ENCODE measurements at places on chromosomes 16 and 17.

- H3K27ac ChIP-seq, result peak within 1 kb of the TSS; percentile 25
- H3K4me1 ChIP-seq, result no peaks in the 10 kb centered on the region
- no peak for DNase-seq
- no peaks in the 10 kb centered on the region for H3K36me3 ChIP-seq
- no peak within 1 kb of the TSS for H3K4me3 ChIP-seq
These were observed at the start of gene C16orf89 for GRCh38 chr16:5065813-5066212. Gene C16orf89, minus strand, starts transcription at chr16:5065956. Its CDS starts 48 bp downstream, at chr16:5065908.

DNA sequence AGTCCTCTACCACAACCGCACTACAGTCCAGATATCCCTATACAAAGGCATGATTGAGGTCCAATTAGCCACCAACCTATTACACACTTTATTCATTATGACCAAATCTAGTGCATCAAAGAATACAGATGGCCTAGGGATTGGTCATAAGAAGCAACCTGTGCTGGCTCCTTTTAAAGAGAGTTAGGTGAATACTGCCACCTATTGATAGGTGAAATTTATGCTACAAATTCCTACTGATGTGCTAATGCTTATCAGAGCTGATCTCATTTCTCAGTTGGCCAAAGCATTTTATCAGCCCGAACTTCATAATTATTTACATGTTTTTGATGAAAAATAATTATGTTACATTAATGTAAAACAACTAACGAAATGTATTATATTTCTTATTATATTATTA lies 166.3 kb downstream of the ANKFN1 start:
- H3K4me3 ChIP-seq, result no peak overlapping the region

DNA sequence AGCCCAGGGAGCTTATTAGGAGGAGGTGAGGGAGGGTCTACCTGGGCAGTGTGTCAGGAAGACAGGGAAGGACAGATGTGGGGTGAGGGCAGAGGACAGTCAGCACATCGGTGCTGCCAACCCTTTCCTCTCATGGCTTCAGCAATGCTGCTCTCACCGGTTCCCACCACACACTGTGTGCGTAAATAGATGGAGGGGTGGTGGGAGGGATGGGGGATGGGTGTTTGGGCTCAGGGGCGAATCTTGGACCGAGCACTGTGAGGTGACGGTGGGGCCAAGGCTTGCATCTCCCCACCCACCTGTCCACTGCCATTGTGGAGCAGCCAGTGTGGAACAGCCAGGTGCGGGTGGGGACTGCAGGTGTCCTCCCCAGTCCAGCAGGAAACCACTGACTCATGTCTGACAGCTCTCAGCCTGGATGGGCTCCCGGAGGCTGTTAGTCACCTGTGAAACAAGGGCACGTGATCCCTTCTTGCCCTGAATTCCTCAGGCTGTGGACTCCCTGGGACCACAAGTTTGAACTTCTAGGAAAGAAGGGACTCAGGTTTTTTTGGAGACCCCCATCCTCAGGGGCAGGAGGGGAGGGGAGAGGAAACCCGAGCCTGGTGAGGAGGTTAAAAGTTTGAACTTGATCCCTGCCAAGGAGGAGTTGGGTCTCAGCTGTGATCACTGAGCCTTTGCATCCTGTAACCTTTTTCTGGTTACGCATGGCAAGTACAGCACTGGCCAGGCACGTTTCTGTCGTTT lies 42.7 kb upstream of the SMPD3 start:
- no peak overlapping the region for H3K4me3 ChIP-seq
- H3K27me3 ChIP-seq, result no peaks in the 10 kb centered on the region
- no peak overlapping the region for H3K27ac ChIP-seq
- no peaks in the 10 kb centered on the region for H3K4me1 ChIP-seq

DNA sequence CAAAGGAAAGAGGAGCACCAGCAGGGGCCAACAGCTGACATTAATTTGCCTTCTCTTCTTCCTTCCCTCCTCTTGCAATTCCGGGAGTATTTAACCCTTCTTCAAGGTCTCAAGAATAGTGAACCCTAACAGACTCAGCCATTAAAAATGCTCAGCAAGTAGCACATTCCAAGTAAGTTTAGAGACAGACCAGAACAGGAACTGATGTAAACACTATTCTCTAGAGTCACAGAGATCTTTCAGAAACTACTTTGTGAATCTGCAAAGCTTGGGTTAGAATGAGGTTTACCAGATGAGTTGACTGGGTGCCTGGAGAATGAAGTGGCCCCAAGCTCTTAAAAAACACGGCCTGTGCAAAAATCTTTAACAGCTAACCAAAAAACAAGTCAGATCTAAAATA lies 50.9 kb downstream of the TEX2 start:
- H3K27me3 ChIP-seq, result no peaks in the 10 kb centered on the region
- H3K4me3 ChIP-seq, result no peak overlapping the region
- no peak for DNase-seq
- H3K4me1 ChIP-seq, result peaks cover 11% of the 10 kb centered on the region
- no peak overlapping the region for H3K27ac ChIP-seq
- no peaks in the 10 kb centered on the region for H3K36me3 ChIP-seq

DNA sequence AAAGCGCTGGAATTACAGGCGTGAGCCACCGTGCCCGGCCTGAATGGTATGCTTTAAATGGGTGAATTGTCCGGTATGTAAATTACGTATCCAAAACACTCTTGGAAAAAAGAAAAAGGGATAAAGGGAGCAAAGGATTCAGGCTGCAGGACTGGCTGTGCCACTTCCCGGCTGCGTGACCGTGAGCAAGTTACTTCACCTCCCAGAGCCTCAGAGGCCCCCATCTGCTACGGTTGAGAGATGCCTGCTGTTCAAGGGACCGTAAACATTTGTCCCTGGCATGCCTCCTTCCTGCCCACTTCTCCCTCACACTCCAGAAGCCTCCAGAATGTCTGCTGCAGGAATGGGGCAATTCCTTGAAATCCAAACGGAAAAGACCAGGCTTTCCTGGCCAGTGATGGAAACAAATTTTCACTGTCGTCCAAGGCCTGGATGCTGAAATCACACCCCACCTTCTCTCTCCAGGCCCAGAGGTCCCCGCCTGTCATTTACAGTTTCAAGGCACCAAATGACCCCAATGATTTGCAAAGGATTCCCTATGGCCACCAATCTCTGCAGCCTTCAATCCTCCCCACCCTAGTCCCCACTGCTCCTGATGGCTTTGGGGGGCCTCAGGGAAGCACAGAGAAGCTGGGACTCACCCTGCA lies 22.9 kb upstream of the LITAF start:
- no peaks in the 10 kb centered on the region for H3K27me3 ChIP-seq
- no peaks in the 10 kb centered on the region for H3K36me3 ChIP-seq
- DNase-seq, result no peak
- H3K27ac ChIP-seq, result peak overlapping the region; percentile 80
- no peak overlapping the region for H3K4me3 ChIP-seq
- H3K4me1 ChIP-seq, result peaks cover 22% of the 10 kb centered on the region

GRCh38 chr17:57517273-57517631 lies 227.8 kb downstream of the CCDC182 start:
- no peaks in the 10 kb centered on the region for H3K4me1 ChIP-seq
- DNase-seq, result no peak
- no peaks in the 10 kb centered on the region for H3K27me3 ChIP-seq
- no peaks in the 10 kb centered on the region for H3K36me3 ChIP-seq
- no peak overlapping the region for H3K27ac ChIP-seq
- no peak overlapping the region for H3K4me3 ChIP-seq

- H3K4me1 ChIP-seq, result peaks cover 77% of the 10 kb centered on the region
- peak; percentile 73 for DNase-seq
- no peaks in the 10 kb centered on the region for H3K27me3 ChIP-seq
- peak overlapping the region; percentile 57 for H3K27ac ChIP-seq
These were observed 62.6 kb downstream of the ZFHX3 start for GRCh38 chr16:72985148-72985941.

- no peaks in the 10 kb centered on the region for H3K36me3 ChIP-seq
- no peak overlapping the region for H3K4me3 ChIP-seq
- no peak overlapping the region for H3K27ac ChIP-seq
- no peaks in the 10 kb centered on the region for H3K4me1 ChIP-seq
- no peaks in the 10 kb centered on the region for H3K27me3 ChIP-seq
- no peak for DNase-seq
These were observed 15.4 kb upstream of the KRT24 start for GRCh38 chr17:40718930-40719329.

DNA sequence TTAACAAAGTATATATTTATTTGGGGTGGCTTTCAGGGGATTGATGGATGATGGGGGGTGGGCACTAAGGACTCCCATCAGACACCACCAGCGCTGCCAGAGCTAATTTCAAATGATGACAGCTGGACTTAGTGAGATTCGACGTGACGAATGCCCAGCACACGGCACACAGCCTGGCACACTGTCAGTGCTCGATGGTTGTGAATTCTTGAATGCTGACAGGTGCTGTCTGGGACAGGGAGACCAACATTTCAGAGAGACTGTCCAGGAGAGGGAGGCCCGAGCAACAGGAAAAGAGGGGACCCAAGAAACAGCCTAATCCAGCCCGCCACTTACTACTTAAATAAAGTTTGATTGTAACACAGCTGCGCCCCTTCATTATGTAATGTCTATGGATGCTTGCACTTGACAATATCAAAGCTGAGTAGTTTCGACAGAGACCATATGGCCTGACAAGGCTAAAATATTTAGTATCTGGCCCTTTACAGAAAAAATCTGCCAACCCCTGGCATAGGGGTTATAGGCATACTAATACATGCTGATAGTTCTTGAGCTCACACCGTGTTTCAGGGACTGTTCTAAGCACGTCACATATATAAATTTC lies 6.2 kb upstream of the MPRIP start:
- DNase-seq, result no peak
- H3K4me1 ChIP-seq, result peaks cover 9% of the 10 kb centered on the region
- no peak overlapping the region for H3K27ac ChIP-seq
- H3K36me3 ChIP-seq, result no peaks in the 10 kb centered on the region
- H3K4me3 ChIP-seq, result no peak overlapping the region

GRCh38 chr17:1022278-1023024 lies 25.5 kb downstream of the TIMM22 start:
- H3K4me1 ChIP-seq, result no peaks in the 10 kb centered on the region
- no peaks in the 10 kb centered on the region for H3K27me3 ChIP-seq
- H3K36me3 ChIP-seq, result peaks cover 35% of the 10 kb centered on the region
- H3K27ac ChIP-seq, result no peak overlapping the region

DNA sequence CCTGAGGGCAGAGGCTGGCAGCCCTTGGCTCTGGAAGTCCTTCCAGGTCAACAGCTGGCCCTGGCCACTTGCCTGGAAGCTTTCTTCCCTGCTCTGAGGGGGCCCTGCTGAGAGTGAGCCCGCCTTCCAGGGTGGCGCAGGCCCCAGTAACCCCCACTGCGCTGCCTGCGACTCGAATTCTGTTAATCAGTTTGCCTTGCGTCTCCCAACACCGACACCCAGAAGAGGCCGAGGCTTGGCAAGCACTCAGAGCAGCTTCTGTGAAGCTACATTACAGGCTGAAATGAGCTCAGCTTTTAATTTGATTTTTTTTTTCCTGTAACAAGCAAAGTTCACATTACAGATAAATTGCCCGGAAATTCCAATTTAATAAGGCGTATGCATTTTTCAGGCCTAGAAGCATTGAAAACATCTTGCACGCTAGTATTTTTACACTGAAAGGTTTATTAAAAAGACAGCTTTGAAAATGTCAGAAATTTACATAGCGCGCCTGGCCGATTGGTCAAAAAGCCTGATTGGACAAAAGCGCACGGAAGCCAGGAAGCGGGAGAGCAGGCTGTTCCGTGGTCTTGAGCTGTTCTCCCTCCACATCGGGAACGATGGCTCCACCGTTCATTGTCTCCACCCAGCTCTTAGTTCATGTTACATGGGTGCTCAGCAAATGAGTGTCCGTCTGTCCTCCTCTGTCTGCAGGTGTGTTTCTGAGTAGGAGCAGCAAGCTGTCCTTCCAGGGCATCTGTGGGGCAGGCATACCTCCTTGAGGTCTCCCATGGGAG lies 65.5 kb upstream of the HSBP1 start:
- no peaks in the 10 kb centered on the region for H3K27me3 ChIP-seq
- no peaks in the 10 kb centered on the region for H3K36me3 ChIP-seq
- H3K4me1 ChIP-seq, result no peaks in the 10 kb centered on the region
- peak overlapping the region; percentile 31 for H3K27ac ChIP-seq
- no peak overlapping the region for H3K4me3 ChIP-seq

GRCh38 chr16:75392906-75393305 lies 40.4 kb downstream of the CFDP1 start:
- H3K4me3 ChIP-seq, result no peak overlapping the region
- H3K36me3 ChIP-seq, result peaks cover 2% of the 10 kb centered on the region
- no peak for DNase-seq
- H3K27me3 ChIP-seq, result no peaks in the 10 kb centered on the region
- H3K4me1 ChIP-seq, result no peaks in the 10 kb centered on the region

DNA sequence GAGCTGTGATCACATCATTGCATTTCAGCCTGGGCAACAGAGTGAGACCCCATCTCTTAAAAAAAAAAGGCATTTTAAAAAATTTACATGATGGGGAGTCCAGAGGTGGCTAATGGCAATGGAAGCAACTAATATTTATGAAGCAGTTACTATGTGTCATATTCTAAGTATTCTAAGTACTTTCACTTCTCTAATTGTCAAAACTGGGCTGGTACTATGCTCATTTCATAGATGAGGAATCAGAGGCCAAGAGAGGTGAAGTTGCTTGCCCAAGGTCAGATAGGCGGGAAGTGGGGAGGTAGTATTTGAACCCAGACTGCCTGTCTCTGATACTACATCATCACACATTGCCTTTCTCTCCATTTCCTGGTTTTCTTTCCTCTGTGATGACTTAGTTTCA lies 50.7 kb downstream of the SLC5A11 start:
- no peak overlapping the region for H3K27ac ChIP-seq
- no peaks in the 10 kb centered on the region for H3K4me1 ChIP-seq
- DNase-seq, result no peak
- H3K27me3 ChIP-seq, result no peaks in the 10 kb centered on the region

GRCh38 chr17:37820995-37821713 lies 76.3 kb upstream of the HNF1B start:
- H3K4me3 ChIP-seq, result no peak overlapping the region
- H3K36me3 ChIP-seq, result no peaks in the 10 kb centered on the region
- DNase-seq, result no peak
- H3K4me1 ChIP-seq, result no peaks in the 10 kb centered on the region

- no peaks in the 10 kb centered on the region for H3K36me3 ChIP-seq
- H3K4me3 ChIP-seq, result no peak overlapping the region
- DNase-seq, result no peak
- H3K27me3 ChIP-seq, result no peaks in the 10 kb centered on the region
- no peak overlapping the region for H3K27ac ChIP-seq
- no peaks in the 10 kb centered on the region for H3K4me1 ChIP-seq
These were observed 22.6 kb downstream of the SLC5A10 start for GRCh38 chr17:18974407-18975149.

- DNase-seq, result no peak
- H3K27ac ChIP-seq, result no peak overlapping the region
- no peak overlapping the region for H3K4me3 ChIP-seq
These were observed 3.5 kb upstream of the NLRC3 start for GRCh38 chr16:3580686-3581085.

GRCh38 chr16:55256412-55257016 lies 67.5 kb upstream of the IRX6 start:
- H3K4me1 ChIP-seq, result no peaks in the 10 kb centered on the region
- H3K36me3 ChIP-seq, result no peaks in the 10 kb centered on the region
- H3K4me3 ChIP-seq, result no peak overlapping the region

- no peak for DNase-seq
- no peaks in the 10 kb centered on the region for H3K4me1 ChIP-seq
- H3K36me3 ChIP-seq, result no peaks in the 10 kb centered on the region
- no peak overlapping the region for H3K4me3 ChIP-seq
- no peak overlapping the region for H3K27ac ChIP-seq
These were observed 6.5 kb upstream of the PNPO start for GRCh38 chr17:47934856-47935255.

- H3K27ac ChIP-seq, result no peak within 1 kb of the TSS
- no peaks in the 10 kb centered on the region for H3K4me1 ChIP-seq
- no peak within 1 kb of the TSS for H3K4me3 ChIP-seq
- H3K36me3 ChIP-seq, result no peaks in the 10 kb centered on the region
- no peak for DNase-seq
- H3K27me3 ChIP-seq, result no peaks in the 10 kb centered on the region
These were observed at the start of gene CAPNS2 for GRCh38 chr16:55566432-55567175. Gene CAPNS2, plus strand, starts transcription at chr16:55566684. Its CDS starts 73 bp downstream, at chr16:55566757.
